ENCODE measurements at places on chromosomes 6 and 20.

DNA sequence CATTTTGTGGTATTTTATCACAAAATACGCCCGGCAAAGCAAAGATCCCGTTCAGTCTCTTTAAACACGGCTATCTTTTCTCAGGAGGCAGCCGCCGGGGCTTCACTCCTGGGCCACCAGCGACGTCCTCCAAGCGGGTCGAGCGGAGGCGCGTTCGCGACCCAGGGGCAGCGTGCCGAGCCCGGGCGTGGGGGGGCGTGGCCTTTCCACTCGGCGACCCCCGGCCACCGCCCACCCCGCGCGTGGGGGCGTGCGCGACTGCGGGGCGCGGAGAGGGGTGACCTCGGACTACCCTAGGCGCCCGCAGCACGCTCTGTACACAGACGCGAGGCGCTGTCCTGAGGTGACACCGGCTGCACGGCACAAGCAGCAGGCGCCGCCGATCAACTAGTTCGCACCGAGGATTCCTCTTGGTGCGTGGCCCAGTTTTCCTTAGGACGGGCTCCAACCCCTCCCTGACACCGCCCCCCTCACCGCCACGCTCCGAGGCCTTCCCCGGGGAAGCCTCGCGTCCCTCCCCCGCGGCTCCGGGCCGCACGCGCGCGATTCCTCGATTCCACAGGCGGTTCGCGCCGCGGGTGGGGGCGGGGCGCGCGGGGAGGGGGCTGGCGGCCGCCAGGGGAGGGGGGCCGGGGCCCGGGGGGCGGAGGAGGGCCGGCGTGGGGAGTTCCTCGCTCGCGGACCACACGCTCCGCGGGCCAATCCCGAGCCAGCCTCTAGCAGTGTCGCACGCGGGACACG lies 1.1 kb upstream of the JARID2 start:
- DNase-seq: peak; percentile 57

DNA sequence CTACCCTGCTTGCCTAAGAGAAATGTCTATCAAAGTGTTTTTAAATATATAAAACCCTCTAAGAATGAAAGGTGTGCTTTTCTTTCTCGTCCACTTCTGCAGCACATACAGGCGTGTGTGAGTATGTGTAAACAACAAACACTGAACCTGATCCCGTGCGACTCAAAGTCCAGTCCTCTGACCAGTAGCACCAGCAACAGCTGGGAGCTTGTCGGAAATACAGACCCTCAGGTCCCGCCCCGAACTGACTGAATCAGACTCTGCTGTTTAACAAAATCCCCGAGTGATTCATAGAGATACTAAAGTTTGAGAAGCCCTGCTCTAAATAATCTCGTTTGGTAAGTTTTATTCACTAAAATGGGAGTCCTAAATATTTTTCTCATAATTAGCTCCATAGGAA lies 208.0 kb upstream of the KCNQ5 start:
- no peak for DNase-seq

DNA sequence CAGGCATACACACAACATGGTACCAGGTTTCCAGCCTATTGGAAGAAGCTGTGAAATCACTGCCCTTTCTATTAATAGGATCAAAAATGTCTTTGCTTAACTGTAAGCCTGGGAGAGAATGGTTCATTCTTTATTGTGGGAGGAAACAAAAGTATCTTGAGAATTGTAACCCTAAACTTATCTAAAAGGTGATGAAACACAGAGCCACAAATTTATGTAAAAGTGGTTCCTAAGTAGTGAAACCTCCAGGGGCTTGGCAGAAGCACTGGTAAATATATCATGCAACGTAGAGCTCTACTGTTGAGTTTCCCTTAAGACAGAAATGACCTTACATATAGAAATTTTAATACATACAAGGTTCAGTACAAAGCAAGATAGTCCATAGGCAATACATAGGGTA lies 17.2 kb upstream of the NOX3 start:
- no peak for DNase-seq

GRCh38 chr6:143528164-143528811 lies 16.8 kb upstream of the FUCA2 start:
- DNase-seq: no peak

GRCh38 chr6:133991096-133991593 lies 38.1 kb downstream of the TBPL1 start:
- DNase-seq: no peak

- DNase-seq: no peak
These were observed 62.0 kb downstream of the CRYBG1 start for GRCh38 chr6:106422534-106422933.

- DNase-seq: no peak
These were observed 5.9 kb upstream of the TUBB2A start for GRCh38 chr6:3163248-3163594.

GRCh38 chr20:33679758-33680485 lies 5.7 kb upstream of the NECAB3 start:
- DNase-seq: no peak

DNA sequence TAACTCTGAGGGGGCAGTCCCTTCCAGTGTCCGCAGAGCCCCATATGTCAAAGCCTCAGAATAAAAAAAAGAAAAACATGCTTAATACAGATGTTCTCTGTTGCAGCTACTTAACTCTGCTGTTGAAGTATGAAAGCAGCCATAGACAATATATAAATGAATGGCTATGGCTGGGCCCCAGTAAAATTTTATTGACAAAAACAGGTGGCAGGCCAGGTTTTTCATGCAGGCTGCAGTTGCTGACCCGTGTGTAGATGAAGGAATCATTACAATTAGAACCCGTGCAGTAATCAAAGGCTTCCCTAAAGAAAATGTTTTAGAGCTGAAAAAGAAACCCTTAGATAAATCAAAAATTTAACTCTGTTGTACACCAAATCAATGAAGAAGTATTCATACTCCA lies 13.0 kb upstream of the RIN2 start:
- no peak for DNase-seq

- DNase-seq: no peak
These were observed 9.0 kb downstream of the EMILIN3 start for GRCh38 chr20:41357424-41358163.

DNA sequence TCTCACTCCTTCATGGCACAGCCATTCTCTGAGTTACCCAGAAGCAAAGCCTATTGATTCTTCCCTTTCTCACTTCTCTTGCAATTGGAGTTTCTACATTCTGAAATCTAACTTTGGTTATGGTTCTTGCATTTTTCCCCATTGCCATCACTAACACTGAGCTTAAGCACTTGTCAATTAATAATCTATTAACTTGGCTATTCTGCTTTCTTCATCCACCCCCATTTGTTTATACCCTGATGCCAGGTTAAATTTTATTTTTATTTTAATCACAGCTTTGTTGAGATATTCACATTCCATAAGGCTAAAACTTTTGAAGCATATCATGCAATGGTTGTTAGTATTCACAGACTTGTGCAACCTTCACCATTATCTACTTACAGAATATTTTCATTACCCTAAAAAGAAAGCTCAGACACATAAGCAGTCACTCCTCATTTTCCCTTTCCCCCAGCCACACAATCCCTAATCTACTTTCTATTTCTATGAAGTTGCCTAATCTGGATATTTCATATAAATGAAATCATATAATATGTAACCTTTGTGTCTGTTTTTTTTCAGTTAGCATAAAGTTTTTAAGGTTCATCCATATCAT lies 222.3 kb downstream of the UBE3D start:
- no peak for DNase-seq

GRCh38 chr6:46781478-46782378 lies 11.5 kb upstream of the MEP1A start:
- DNase-seq: peak; percentile 53

DNA sequence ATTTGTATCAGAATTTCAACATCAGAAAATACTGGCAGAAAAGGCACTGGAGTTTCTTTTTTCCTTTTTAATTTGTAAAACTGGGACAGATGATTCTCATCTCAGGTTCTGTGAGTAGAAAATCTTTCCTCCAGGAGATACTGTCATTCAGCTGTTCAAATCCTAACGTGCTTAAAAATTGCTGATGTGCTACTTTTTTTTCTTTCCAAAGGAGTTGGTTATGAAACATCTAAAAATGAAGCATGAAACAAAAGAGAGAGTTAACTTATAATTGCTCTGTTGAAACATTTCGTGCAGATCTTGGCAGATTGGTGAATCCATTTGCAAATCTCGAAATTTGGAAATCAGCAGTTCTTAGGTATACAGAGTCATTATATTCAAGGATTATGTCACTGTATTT lies 622.6 kb downstream of the RNF144B start:
- no peak for DNase-seq

DNA sequence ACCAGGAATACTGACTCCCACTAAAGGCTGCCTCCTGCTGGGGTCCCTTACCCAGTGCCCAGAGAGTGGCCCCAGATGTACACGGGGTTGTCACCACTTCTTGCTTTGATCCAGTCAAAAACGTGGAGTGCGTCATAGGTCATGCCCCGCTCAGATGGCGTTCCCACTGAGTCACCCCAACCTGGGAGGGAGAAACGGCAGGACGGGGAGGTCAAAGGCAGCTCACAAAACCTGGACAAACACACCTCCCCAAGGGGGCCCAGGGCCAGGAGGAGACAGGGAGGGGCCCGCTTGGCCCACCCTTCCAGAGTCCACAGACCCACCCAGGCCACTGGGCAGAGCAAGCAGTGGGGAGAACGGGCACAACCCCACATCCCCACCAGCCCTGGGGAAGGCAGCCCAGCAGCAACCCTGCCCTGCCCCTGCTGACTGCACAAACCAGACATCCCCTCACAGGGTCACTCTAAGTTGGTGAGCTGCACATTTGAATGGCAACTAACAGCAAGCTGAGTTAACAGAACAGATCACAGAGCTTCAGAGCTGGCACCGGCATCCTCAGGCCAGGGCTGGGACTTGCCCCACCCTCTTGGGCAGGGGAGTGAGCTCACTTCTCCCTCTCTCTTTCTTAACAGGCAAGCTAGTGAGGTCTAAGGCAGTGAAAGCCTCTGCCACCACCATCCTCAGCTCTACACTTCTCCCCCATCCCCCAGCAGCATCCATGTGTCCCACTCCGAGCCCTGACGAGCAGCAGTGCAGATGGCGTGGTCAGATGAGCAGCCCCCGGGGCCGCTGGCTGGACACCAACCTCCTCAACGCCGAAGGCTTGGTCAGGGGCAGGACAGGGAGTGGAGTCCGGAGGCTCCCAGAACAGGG lies 61.7 kb downstream of the PYGB start:
- DNase-seq: no peak

GRCh38 chr6:51929934-51930574 lies 157.4 kb downstream of the PKHD1 start:
- no peak for DNase-seq

- DNase-seq: no peak
These were observed 37.3 kb upstream of the TGM2 start for GRCh38 chr20:38202153-38202981.

- no peak for DNase-seq
These were observed 24.5 kb downstream of the ADAT2 start for GRCh38 chr6:143426026-143426425.

DNA sequence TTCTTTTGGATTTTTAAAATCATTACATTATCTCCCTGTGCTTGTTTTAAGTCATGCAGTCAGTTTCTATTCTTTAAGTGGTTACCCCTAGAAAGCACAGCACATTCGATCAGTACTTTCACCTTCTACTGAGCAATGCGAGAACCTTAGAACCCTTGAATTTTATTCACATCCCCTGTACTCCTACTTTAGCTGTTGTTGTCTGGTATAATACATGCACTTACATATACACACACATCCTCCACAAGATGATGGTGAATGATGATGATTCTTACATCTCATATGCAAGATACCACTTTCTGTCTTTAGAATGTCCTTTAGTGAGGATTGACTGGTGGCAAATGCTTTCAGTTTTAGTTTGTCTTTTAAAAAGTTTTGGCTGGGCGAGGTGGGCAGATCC lies 5.7 kb downstream of the CDC40 start:
- no peak for DNase-seq

- no peak for DNase-seq
These were observed 496 bp downstream of the TMEM242 start for GRCh38 chr6:157322792-157323254.

- DNase-seq: no peak
These were observed 58.4 kb downstream of the PTPN1 start for GRCh38 chr20:50568549-50568942.

GRCh38 chr20:12166053-12166717 lies 248.5 kb downstream of the BTBD3 start:
- no peak for DNase-seq

- no peak for DNase-seq
These were observed 422.8 kb downstream of the CBLN4 start for GRCh38 chr20:55582498-55582897.

- no peak for DNase-seq
These were observed 225.2 kb upstream of the RREB1 start for GRCh38 chr6:6882592-6882991.

- peak; percentile 71 for DNase-seq
These were observed 117.8 kb downstream of the FOXA2 start for GRCh38 chr20:22466447-22467171.

- no peak for DNase-seq
These were observed 236.6 kb upstream of the RNF24 start for GRCh38 chr20:4252005-4252404.

GRCh38 chr6:120614723-120615122 lies 719.6 kb downstream of the TBC1D32 start:
- DNase-seq: no peak

DNA sequence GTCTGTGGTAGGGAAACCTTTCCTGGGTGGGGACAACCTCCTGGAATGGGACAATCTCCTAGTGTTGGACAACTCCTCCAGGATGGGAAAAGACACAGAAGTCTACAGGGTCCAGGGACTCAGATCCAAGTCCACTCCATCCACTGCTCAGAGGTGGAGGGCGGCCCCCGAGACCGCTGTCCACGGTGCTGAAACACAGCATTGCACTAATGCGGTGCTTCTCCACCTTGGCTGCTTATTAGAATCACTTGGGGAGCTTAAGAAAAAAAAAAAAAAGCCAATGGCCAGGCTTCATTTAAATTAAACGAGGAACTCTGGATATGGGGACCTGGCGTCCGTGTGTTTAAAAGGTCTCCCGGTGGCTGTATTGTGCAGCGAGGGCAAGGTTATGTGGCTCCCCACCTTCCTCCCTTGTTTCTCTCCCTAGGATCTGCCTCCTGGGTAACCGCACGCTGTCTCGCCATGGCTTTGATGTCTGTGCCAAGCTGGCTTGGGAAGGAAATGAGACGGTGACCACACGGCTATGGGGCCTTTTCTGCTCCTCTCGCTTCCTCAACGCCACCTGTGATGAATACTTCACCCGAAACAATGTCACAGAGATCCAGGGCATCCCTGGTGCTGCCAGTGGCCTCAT lies 12.0 kb downstream of the SLC12A5 start:
- no peak for DNase-seq

- DNase-seq: no peak
These were observed 50.1 kb upstream of the SIRPA start for GRCh38 chr20:1845163-1845523.

GRCh38 chr6:2468601-2468955 lies 223.2 kb upstream of the GMDS start:
- DNase-seq: no peak

All from NCI-H2029 treated with DMSO at 0.1 percent for 48 hours (cell line).